ENCODE measurements at places on chromosomes 2 and 18.

- no peak for DNase-seq
Observed at GRCh38 chr2:215905691-215906090, 107.7 kb downstream of the MREG start.

DNA sequence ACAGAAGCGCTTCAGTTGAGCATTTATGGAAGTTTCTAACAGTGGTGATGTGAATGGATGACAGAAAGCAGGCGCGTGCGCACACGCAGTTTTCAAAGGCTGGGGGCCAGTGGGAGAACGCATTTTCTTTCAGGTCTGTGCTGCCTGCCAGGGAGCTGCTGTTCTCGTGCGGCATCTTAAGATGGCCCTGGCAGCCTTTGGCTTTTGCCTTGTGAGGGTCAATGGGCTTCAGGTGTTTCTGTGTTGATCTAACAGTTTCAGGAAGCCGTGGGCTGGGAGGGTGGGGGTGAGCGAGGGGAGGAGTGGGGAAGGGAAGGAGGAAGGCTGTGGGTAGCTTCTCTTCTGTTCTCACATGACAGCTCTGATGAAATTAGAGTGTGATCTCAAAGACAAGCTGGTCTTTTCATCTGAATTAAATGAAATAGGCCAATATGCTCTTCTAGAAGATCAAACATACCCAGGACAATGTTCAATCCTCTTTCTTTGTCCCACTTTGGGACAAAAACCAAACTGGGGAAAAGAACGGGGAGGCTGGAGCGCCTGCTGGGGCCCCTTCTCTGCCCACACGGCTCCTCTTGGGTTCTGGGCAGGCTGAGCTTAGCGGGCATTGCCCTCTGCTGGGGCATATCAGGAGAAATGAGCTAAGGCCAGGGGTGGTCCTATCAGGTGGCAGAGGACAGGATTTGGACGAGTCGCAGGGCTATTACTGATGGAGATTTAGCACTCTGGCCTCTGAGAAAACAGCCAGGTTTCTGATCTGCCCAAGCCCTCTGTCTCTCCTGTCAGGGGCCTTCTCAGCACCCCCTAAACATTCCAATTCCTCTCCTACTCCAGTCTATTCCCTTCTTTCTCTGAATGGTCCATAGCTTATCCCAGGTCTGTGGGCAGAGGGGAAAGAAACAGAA, 126.2 kb upstream of the LGALSL start:
- peak; percentile 49 for DNase-seq

DNA sequence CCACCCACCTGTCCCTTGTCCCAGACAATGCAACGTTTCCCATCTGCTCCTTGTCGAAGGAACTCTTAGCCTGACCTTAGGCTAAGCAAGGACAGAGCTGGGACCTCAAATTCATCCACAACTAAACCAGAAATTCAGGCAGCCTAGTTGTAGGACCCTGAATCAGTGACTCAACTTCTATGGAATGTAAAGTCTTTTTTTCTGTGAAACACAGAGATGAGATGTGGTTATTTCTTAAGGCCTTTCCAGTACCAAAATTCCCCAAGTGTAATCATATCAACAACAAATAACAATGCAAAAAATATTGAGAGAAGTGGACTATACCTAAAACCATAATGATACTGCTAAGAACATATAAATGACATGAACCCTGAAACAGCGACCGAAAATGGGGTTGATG, 46.7 kb downstream of the EN1 start:
- no peak for DNase-seq

- DNase-seq = no peak
Observed at GRCh38 chr2:108193251-108193650, 46.5 kb upstream of the SULT1C3 start.

- DNase-seq = no peak
Observed at GRCh38 chr2:111139637-111140317, 19.1 kb downstream of the BCL2L11 start.

DNA sequence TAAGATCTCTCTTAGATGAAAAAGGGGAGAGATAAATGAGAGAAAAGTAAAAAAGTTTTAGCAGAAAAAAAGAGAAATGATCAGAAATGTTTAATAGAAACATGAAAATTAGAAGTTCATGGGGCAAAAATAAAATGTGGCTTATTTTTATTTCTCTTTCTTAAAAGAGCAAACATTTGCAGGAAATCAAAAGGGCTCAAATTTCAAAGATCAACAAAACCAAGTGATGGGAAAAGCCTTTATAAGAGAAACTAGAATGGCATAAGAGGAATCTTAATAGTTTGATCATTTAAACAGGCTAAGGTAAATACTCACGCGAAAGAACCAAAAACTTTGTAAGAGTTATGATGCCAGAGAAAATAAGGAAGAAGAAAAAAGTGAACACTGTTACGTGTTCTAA, 23.3 kb upstream of the DAW1 start:
- DNase-seq = no peak
